LHCN-M2 (cell line): ENCODE measurements at places on chromosomes 5 and 9. TPM values are rescaled to one million over a fixed set of nuclear protein-coding genes. Genes with fewer than 3 reads are reported as not detected.

DNA sequence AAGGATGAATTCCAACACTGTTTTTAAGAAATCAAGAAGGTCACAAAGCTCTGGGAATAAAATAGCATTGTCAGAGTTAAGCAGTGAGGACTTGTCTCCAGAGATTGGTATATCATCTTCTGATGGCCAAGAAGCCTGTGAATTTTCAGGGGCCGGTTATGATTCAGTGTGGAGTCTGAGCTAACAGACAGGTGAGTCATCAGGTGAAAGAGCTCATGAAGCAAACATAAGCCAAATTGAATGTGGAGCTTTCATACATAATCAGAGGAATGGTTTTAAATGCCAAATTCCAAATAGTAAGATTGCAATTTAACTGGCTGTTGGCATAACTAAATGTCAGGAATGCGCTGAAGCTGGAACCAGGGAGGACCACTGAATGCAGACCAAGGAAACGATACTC is 494.2 kb downstream of the MTRR start:
- DNase-seq, result no peak

DNA sequence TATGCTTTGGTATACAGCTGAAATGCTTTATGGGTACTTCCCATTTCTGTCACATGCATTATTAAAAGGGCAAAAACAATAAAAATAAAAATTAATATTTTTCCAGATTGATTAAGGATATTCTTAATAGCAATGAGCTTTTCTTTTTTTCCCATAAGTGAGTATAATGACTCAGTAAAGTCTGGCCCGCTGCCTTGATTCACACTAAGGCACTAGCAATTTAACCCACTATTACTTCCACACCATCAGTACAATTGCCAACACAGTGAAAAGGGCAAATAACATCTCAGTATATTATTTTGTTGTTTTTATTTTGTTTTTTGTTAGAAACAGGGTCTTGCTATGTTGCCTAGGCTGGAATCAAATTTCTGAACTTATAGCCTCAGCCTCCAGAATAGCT is 150.1 kb downstream of the RNF180 start:
- no peak for DNase-seq

GRCh38 chr9:37512437-37512836 is 26.7 kb downstream of the POLR1E start:
- no peak for DNase-seq

GRCh38 chr5:159123700-159124099 is 24.0 kb upstream of the EBF1 start:
- no peak for DNase-seq

DNA sequence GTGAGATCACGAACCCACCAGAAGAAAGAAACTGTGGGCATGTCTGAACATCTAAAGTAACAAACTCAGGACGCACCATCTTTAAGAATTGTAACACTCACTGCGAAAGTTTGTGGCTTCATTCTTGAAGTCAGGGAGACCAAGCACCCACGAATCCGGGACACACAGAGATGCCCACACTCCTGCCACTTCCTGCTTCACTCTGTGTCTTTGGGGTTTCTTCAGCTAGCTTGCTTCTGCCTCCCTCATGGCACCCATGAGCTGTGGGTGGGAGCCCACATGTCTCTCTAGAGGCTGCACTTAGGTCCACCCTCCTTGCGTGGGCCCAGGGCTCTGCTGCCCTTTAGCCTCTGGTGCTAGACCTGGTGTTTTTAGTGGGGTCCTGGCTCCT is 61.2 kb upstream of the CNOT6 start:
- DNase-seq, result no peak

Gene ZNF782
- 4.2 and 4.4 TPM in 2 replicates for total RNA-seq
